OCI-LY7 (cell line): ENCODE measurements at places on chromosomes 11 and 22.

- no peak for DNase-seq
Measured at GRCh38 chr22:17264321-17265052, 45.3 kb upstream of the ADA2 start.

- DNase-seq = no peak
Measured at GRCh38 chr22:48794906-48795305, 1032.8 kb downstream of the BRD1 start.

- no peak for DNase-seq
Measured at GRCh38 chr11:15201586-15201985, 86.9 kb downstream of the INSC start.

DNA sequence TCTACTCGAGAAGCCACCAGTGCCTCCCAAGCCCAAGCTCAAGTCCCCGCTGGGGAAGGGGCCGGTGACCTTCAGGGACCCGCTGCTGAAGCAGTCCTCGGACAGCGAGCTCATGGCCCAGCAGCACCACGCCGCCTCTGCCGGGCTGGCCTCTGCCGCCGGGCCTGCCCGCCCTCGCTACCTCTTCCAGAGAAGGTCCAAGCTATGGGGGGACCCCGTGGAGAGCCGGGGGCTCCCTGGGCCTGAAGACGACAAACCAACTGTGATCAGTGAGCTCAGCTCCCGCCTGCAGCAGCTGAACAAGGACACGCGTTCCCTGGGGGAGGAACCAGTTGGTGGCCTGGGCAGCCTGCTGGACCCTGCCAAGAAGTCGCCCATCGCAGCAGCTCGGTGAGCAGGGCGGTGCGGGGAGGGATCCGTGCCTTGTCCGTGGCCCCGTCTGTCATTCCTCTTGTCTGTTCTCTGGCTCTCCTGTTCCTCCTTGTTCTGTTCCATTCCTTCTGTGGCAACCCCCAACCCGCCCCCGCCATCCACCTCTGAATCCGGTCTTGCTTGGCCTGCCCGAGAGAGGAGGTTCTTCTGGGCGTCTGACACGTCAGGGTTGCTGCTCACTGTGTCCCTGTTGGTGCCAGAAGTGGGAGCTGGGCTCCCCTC, 15.8 kb upstream of the ACR start:
- DNase-seq = no peak

DNA sequence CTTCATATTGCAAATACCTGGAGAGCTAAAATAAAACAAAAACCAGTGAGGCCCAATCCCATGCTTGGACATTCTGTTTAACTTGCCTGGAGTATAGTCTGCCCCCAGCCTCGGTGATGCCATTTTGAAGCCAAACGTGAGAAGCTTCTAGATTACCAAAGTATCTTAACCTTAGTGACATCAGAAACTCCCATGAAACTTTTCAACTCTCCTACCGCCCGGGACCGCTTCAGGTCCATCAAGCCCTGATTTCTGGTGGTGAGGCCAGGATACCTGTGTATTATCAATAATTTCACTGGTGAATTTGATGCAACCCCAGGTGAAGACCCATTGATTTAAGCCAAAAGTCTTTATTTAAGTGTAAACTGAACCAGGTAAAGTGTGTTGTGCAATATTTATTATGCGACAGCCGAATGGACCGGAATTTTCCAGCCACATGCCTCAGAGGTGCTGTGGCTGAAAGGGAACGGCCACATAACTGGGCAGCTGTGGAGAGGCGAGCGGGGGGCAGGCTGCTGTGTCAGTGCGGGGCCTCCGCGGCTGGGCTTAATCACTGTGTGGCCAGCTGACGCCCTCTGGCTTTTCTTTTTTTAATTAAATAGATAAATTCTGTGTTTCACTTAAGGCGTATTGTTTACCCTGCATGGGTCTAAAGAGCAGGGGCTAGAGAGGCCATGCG, 385.5 kb upstream of the B3GAT1 start:
- DNase-seq = no peak

GRCh38 chr11:113014262-113015097, 53.3 kb downstream of the NCAM1 start:
- DNase-seq = no peak

- no peak for DNase-seq
Measured at GRCh38 chr11:13701506-13701905, 33.0 kb downstream of the FAR1 start.

- no peak for DNase-seq
Measured at GRCh38 chr11:47943721-47944586, 36.4 kb upstream of the PTPRJ start.

DNA sequence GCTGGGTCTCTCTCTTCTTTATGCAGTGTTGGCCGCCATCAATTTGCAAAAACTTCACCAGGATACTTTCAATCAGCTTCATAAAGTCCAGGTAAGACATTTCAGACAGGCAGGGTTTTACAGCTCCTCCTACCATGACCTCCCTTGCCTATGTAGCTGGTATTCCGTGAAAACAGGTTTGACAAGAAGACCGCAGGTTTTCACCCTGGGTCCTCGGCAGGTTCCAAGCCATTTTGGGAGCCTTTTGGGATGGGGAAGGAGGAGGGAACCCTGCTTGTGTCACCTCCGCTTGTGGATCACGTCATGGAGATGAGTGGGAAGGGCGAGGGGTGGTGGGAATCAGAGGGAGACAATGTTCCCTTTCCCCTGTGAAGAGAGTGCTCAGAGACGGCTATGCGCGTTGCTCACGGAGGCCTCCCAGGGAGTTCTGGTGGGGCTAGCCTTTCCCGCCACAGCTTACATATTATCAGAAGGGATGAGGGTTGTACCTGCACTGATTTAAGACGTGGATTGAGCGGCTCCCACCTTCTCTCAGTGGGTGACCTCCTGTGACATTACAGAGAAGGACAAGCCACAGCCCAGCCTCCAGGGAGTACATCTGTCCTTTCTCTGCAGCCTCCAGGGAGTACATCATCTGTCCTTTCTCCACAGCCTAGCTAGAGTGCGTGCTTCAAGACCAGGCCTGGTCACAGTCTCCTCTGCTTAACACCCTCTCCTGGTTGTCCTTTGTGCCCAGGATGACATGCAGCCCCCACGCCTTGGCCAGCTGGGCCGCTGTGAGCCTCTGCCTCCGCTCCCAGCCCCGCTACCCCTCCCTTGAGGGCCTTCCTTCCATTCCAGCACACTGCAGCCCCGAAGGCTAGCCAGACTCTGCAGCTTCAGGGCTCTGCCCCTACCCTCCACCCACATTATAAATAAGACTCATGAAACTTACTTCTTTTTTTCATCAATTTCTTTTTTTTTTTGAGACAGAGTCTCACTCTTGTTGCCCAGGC, 17.2 kb downstream of the GLB1L3 start:
- no peak for DNase-seq

GRCh38 chr22:23849009-23850006, 8.4 kb upstream of the SLC2A11 start:
- peak; percentile 86 for DNase-seq

GRCh38 chr11:112156956-112157766, 6.7 kb downstream of the IL18 start:
- DNase-seq = no peak

GRCh38 chr11:104105155-104105554, 58.8 kb downstream of the PDGFD start:
- no peak for DNase-seq

GRCh38 chr11:122059565-122059964, 56.5 kb downstream of the BLID start:
- no peak for DNase-seq

DNA sequence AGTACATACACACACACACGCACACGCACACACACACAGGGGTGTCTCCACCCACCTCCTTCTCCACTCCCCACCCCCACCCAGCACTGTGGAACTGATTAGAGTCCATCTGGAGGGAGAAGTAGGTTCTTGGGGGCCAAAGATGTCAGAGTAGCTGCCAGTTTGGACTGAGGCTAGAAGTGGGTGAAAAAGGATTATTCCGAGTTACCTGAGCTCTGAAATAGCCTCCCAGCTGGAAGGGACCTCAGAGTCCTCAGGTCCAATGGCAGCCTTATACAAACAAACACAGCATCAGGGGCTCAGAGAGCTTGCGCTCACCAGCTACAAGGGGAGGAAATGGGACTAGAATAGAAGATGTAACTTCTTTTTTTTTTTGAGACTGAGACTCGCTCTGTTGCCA, 20.8 kb downstream of the IL10RA start:
- peak; percentile 71 for DNase-seq

DNA sequence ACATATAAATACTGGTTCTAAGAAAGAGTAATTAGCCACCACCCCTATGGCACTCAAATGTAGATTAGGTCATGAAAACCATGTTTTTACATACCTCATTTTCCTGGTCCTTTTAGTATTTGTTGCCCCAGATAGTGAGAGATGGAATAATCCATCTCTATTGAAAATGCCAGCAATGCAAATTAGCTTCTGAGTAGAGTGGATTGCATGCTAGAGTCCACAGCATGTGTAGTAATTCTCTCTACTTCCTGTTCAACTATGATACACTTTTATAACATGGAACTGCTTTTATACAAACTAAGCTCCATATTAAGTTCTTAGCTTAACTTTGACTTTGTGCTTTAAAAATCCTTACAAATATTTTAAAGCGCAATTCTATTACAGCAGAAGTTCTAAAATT, 73.2 kb downstream of the TRPC6 start:
- DNase-seq = peak; percentile 31

- peak; percentile 41 for DNase-seq
Measured at GRCh38 chr11:110428956-110429730, 605 bp upstream of the FDX1 start.

- no peak for DNase-seq
Measured at GRCh38 chr11:115905341-115906000, 401.3 kb upstream of the CADM1 start.

DNA sequence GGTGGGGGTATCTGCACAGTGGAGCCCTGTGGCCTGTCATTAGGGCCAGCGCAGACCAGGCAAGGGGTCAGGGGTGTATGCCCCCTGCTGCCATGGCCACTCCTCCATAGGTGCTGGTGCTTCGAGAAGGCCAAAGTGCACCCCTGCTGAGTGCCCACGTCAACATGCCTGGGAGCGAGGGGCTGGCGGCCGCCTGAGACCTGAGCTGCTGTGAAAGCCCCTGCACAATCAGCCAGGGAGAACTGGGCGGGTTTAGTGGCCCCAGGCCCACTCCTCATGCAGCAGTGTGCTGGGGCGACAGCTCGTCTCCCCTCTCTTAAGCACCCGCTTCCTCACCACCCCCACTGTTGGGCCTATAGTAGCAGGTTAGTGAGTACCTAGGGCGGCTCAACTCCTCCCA, 14.0 kb downstream of the ZDHHC24 start:
- DNase-seq = no peak

- no peak for DNase-seq
Measured at GRCh38 chr11:33375236-33375635, 118.1 kb downstream of the HIPK3 start.

DNA sequence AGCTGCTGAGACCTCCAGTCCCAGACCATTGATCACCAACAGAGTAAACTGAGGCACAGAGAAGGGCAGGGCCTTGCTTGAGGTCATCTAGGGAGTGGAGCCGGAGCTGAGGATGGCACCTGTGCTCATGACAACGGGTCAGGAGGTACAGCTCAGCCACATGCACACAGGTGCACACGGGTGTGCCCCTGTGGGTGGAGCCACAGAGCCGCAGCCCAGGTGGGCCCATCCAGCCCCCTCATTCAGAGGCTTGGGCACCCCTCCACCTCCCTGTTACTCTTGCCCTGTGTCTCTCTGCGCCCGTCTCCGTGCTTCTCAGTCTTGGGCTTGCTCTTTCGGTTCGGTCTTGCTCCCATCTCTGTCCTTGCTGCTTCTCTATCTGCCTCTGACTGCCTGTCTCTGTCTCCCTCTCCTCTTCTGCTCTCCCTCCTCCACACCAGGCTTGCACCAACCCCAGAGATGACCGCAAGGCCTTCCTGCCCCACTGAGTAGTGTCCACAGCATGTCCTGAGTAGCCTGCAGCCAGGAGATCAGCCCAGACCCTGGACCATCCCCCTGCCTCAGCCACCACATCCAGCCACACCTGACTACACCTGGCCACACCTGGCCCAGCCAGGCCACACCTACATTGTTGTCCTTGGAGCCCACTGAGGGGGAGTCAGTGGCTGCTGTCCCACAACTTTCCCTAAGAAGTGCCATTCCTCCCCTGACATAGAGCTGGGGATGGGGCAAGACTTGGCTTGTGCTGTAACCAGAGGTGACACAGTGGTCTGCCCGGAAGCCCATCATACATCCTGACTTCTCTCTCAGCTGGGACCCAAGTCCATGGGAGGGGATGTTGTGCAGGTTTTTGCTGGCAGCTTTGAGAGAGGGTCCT, 39.3 kb upstream of the CRYBB3 start:
- DNase-seq = no peak

DNA sequence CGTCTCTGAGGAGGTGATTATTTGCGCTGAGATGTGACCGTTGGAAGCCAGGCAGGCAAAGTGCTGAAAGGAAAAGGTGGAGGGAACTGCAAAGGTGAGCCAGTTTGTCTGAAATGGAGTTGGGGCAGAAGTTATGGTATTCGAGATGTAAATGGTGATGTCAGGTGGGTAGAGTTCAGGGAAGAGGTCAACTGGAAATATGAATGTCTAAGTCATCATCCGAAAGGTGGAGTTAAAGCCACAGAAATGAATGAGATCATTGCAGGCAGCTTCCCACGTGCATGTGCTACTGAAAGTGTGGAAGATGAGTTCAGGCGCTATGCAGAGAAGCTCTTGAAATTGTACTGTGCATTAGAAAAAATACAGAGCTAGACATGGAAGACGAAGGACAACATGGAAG, 2.2 kb upstream of the BPIFC start:
- DNase-seq = no peak

DNA sequence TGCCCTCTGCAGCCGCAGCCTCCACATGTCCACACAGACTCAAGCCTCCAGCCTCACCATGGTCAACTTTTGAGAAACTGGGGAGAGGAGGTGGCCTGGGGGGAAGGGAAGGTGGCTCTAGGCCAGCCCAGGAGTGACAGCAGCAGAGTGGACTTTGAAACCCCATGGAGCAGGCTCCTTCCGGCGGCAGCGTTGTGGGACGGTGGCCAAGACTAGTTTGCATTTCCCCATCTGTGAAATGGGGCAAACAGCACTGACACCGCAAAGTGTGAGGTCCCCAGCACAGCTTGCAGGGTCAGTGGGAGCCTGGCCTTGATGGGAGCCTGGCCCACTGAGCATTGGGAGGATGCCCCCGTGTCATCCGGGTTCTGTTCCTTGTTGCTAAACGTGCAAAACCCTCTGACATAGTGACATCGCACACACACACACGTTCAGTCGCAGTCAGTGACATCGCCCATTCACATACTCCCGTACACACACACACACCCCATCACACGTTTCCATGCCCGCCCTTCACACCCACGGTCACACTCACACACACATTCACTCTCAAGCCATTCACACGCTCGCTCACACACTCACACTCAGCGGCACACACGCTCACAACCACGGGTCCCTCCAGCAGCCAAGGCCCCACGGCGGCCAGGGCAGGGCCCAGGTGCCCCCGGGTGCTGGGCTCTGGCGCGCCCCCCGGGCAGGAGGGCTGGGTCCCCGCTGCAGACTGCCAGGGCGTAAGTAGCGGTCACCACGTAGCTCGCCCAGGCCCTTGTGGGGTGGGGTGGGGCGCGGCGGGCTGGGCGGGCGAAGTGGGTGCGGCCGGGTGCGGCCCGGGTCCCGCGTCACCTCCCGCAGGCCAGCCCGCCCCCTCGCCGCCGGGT, 585 bp downstream of the CYB5R3 start:
- peak; percentile 52 for DNase-seq
